ENCODE measurements at places on chromosomes 6 and 20. TPM values are rescaled to one million over a fixed set of nuclear protein-coding genes. Genes with fewer than 3 reads are reported as not detected.
A peak's percentile ranks its signal among the peaks of the same experiment; 100 is the strongest.

DNA sequence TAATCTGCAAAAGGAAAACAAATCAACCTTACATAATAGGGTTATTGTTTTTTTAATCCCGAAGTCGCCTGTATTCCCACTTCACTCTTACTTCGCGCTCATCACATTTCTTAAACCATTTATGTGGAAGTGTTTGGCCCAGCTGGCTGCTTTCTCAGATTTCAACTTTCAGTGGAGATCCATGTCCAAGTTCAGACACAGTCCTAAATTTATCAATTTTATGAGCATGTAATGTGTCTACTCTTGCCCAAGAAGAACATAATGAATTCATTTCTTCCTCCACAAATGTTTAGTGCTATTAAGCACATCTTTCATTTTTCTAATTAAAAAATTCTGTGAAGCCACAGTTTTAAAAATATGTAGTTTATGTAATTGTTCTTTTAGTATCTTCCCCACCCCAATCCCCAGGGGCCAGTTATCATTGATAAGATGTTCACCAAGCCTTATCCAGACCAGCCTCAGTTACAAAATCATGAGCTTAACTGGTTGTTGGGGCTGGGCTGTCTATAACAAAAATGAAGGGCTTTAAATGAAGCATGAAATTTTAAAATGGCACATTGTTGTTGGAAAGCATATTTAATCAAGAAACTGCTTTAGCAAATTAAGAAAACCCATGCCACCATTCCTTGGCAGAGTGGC lies 151.7 kb downstream of the UST start:
- no peaks in the 10 kb centered on the region for H3K36me3 ChIP-seq
- H3K4me3 ChIP-seq, result no peak overlapping the region
- no peaks in the 10 kb centered on the region for H3K27me3 ChIP-seq
- no peaks in the 10 kb centered on the region for H3K4me1 ChIP-seq
- no peak overlapping the region for H3K27ac ChIP-seq

DNA sequence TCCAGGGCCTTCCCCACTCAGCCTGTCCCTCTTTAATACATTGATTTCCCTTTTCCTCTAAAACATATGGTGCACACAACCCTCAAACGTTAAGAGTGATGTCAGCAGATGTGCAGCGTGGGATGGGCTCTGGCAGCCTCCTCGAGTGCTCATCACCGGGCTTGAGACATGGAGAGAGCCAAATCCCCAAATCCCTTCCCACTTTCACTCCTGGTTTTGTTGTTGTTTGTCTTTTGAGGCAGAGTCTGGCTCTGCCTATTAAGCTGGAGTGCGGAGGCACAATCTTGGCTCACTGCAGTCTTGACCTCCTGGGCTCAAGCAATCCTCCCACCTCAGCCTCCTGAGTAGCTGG lies 5.8 kb upstream of the PLTP start:
- no peaks in the 10 kb centered on the region for H3K27me3 ChIP-seq
- no peaks in the 10 kb centered on the region for H3K36me3 ChIP-seq
- no peak for DNase-seq
- no peak overlapping the region for H3K27ac ChIP-seq

Gene CCDC170
- 6.3 TPM for polyA plus RNA-seq

GRCh38 chr6:144597511-144597910 lies 312.4 kb downstream of the UTRN start:
- no peak overlapping the region for H3K27ac ChIP-seq
- no peak for DNase-seq
- peaks cover 5% of the 10 kb centered on the region for H3K36me3 ChIP-seq
- peaks cover 31% of the 10 kb centered on the region for H3K4me1 ChIP-seq
- H3K4me3 ChIP-seq, result no peak overlapping the region
- no peaks in the 10 kb centered on the region for H3K27me3 ChIP-seq

- H3K4me1 ChIP-seq, result peaks cover 35% of the 10 kb centered on the region
- no peak overlapping the region for H3K4me3 ChIP-seq
- H3K27ac ChIP-seq, result no peak overlapping the region
- no peaks in the 10 kb centered on the region for H3K27me3 ChIP-seq
- DNase-seq, result no peak
These were observed 31.2 kb downstream of the RREB1 start for GRCh38 chr6:7138921-7139358.

- no peaks in the 10 kb centered on the region for H3K4me1 ChIP-seq
- no peaks in the 10 kb centered on the region for H3K27me3 ChIP-seq
- H3K4me3 ChIP-seq, result no peak overlapping the region
- H3K36me3 ChIP-seq, result no peaks in the 10 kb centered on the region
- no peak overlapping the region for H3K27ac ChIP-seq
These were observed 195.6 kb downstream of the PKHD1 start for GRCh38 chr6:51891784-51892183.

- no peaks in the 10 kb centered on the region for H3K27me3 ChIP-seq
- H3K27ac ChIP-seq, result no peak overlapping the region
- DNase-seq, result no peak
- no peaks in the 10 kb centered on the region for H3K4me1 ChIP-seq
These were observed 298.6 kb downstream of the SYNE1 start for GRCh38 chr6:152338335-152339125.

GRCh38 chr20:49275216-49275615 lies 2.6 kb downstream of the ZNFX1 start:
- H3K4me1 ChIP-seq, result peaks cover 36% of the 10 kb centered on the region
- H3K27ac ChIP-seq, result no peak overlapping the region
- DNase-seq, result no peak
- no peak overlapping the region for H3K4me3 ChIP-seq
- peaks cover 57% of the 10 kb centered on the region for H3K36me3 ChIP-seq
- no peaks in the 10 kb centered on the region for H3K27me3 ChIP-seq

GRCh38 chr6:16124198-16125180 lies 4.4 kb upstream of the MYLIP start:
- H3K27me3 ChIP-seq, result no peaks in the 10 kb centered on the region
- H3K36me3 ChIP-seq, result no peaks in the 10 kb centered on the region
- H3K4me1 ChIP-seq, result peaks cover 3% of the 10 kb centered on the region
- no peak for DNase-seq
- no peak overlapping the region for H3K27ac ChIP-seq

DNA sequence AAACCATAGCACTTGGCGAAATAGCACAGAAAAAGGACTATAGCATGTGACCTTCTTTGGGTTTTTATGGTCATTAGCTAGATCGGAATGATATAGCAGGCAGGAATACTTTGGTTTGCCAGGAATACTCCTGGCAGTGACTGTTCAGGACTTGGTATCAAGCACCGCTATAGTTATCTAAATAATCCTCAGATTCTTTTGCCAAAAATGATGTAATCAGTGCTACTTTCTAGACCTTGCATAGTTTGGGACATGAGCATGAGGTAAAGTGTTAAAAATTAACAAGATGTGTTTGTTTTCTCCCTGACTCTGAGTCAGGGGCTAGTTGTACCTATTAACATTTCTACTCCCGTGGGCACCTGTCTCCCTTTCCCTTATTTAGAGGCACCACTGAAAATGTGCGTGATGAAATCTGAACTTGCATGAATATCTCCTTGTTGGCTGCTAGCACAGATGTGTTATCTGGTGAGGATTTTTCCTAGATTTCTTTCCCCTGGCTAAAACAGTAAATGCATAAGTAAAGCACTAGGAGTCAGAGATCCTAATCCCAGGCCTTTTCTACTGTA lies 511.0 kb downstream of the CDKAL1 start:
- no peak overlapping the region for H3K27ac ChIP-seq
- H3K4me3 ChIP-seq, result no peak overlapping the region
- no peak for DNase-seq
- H3K4me1 ChIP-seq, result no peaks in the 10 kb centered on the region
- H3K36me3 ChIP-seq, result no peaks in the 10 kb centered on the region
- no peaks in the 10 kb centered on the region for H3K27me3 ChIP-seq

GRCh38 chr20:62628691-62629090 lies 13.6 kb upstream of the SLCO4A1 start:
- no peaks in the 10 kb centered on the region for H3K27me3 ChIP-seq
- no peak overlapping the region for H3K27ac ChIP-seq
- H3K4me1 ChIP-seq, result peaks cover 27% of the 10 kb centered on the region
- no peaks in the 10 kb centered on the region for H3K36me3 ChIP-seq
- H3K4me3 ChIP-seq, result no peak overlapping the region

DNA sequence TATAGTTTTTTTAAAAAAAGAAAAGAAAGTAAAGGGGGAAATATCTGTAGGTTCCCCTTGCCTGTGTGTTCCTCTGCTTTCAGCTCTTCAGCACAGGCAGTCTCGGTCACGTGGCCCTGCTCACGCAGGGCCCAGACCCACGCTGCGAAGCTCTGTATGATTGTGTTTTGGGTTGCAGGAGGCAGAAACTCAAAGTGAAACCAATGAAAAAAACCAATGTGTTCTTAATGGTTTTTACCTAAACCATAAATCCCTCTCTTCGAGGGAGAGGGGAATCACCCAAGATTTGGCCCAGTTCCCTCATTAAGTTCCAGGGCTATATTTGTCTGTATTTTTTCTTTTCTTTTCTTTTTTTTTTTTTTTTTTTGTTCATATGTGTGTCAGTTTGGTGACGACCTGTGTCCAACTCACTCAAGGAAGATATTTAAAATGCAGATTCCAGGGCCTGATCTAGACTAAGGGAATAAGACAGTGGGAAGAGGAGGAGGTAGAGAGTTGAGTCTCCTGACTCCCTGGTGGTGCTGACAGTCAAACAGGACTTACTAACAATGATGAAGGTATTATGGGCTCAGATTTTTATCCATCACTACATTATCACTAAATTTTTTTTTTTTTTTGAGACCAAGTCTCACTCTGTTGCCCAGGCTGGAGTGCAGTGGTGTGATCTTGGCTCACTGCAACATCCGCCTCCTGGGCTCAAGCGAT lies 33.8 kb upstream of the RREB1 start:
- H3K27ac ChIP-seq, result peak overlapping the region; percentile 74
- peak; percentile 68 for DNase-seq
- H3K4me1 ChIP-seq, result peaks cover 14% of the 10 kb centered on the region
- H3K4me3 ChIP-seq, result peak overlapping the region; percentile 24
- no peaks in the 10 kb centered on the region for H3K36me3 ChIP-seq

GRCh38 chr6:150466196-150466595 lies 97.4 kb downstream of the IYD start:
- no peak overlapping the region for H3K4me3 ChIP-seq
- no peaks in the 10 kb centered on the region for H3K4me1 ChIP-seq
- no peaks in the 10 kb centered on the region for H3K36me3 ChIP-seq
- DNase-seq, result no peak

Gene TFAP2D
- not detected for polyA plus RNA-seq

Gene CALHM4
- not detected for polyA plus RNA-seq

Gene OPRM1
- not detected for polyA plus RNA-seq

DNA sequence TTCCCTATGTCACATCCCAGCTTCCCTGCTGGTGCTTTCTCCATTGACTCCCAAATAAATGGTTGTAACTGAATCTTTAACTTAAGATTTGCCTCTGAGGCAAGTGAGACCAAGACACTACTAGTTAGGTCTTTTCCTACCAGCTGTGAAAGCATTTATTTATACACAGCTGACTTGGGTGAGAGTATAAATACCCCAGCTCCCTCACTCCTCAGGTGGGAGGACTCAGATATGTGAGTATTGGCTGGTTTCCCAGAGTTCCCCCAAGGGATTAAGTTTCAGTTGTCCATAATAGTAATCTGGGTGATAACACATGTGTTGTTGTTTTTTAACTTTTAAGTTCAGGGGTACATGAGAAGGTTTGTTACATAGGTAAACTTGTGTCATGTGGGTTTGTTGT lies 49.8 kb downstream of the CFAP61 start:
- H3K36me3 ChIP-seq, result no peaks in the 10 kb centered on the region
- H3K4me3 ChIP-seq, result no peak overlapping the region
- H3K27me3 ChIP-seq, result no peaks in the 10 kb centered on the region
- H3K4me1 ChIP-seq, result no peaks in the 10 kb centered on the region
- DNase-seq, result no peak
- H3K27ac ChIP-seq, result no peak overlapping the region

GRCh38 chr6:3328145-3328544 lies 69.4 kb downstream of the PSMG4 start:
- no peak overlapping the region for H3K4me3 ChIP-seq
- H3K36me3 ChIP-seq, result no peaks in the 10 kb centered on the region
- no peaks in the 10 kb centered on the region for H3K4me1 ChIP-seq
- no peak for DNase-seq

- H3K27me3 ChIP-seq, result no peaks in the 10 kb centered on the region
- no peaks in the 10 kb centered on the region for H3K36me3 ChIP-seq
- H3K4me1 ChIP-seq, result no peaks in the 10 kb centered on the region
- H3K4me3 ChIP-seq, result no peak overlapping the region
- H3K27ac ChIP-seq, result no peak overlapping the region
These were observed 113.9 kb upstream of the CST7 start for GRCh38 chr20:24835195-24835594.

- H3K4me3 ChIP-seq, result no peak overlapping the region
- H3K27me3 ChIP-seq, result no peaks in the 10 kb centered on the region
- DNase-seq, result no peak
- H3K27ac ChIP-seq, result no peak overlapping the region
- H3K4me1 ChIP-seq, result no peaks in the 10 kb centered on the region
These were observed 52.1 kb downstream of the FAXC start for GRCh38 chr6:99297415-99297814.

Gene DLL1
- polyA plus RNA-seq, result not detected

Gene THBD
- 194 TPM for polyA plus RNA-seq

Gene RFX6
- polyA plus RNA-seq, result not detected

Gene GABRR1
- polyA plus RNA-seq, result not detected

Gene SLC22A16
- 4.0 TPM for polyA plus RNA-seq

Gene LINC00237
- polyA plus RNA-seq, result not detected

DNA sequence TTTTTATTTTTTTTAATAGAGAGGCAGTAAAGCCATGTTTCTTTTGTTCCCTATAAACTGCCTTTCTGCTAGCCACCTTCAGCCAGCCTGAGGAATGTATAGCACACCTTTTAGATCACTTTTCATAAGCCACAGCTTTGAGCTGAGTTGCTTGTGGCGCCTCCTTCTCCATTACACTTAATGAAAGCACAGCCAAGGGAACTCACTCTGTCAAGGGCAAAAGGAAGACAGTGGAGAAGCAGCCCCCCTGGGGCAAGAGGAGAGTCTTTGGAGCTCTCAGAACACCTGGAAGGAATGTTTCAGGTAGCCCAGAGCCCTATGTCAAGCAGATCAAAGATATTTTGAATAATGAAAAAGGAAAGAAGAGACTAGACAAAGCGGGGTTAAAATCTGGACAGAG lies 235.1 kb downstream of the CLIC5 start:
- no peak overlapping the region for H3K4me3 ChIP-seq
- no peak for DNase-seq
- no peak overlapping the region for H3K27ac ChIP-seq
- H3K27me3 ChIP-seq, result no peaks in the 10 kb centered on the region

DNA sequence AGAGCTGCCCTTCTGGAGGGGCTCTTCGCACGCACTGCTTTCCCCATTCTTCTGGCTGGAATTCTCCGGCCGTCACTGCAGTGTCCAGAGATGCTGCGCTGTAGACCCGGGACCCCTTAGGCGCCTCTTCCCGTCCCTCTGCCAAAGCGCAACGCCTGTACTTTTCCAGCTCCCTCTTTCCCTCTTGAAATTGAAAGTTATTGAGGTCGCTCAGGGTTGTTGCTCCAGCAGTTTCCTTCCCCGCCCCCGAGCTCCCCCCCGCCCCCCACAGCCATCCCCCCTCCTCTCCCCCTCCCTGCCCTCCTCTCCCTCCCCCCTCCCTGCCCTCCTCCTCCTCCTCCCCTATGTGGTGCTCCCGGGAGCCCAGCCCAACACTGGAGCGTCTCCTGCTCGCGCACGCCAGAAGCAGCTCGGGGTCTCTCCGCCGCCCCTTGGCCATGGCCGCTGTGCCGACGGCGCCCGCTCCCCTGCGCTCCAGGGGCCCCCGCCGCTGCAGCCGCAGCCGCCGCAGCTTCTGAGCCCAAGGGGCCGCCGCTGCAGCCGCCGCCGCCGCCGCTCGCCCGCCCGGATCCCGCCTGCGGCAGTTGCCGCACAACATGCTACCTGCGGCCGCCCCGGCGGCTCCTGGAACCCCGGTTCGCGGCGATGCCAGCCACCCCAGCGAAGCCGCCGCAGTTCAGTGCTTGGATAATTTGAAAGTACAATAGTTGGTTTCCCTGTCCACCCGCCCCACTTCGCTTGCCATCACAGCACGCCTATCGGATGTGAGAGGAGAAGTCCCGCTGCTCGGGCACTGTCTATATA lies at the start of gene RSPO3:
Gene RSPO3, plus strand, starts transcription at position 374 of the 804 bp plus-strand sequence. CDS start 522 bp downstream, outside the sequence.
- H3K27ac ChIP-seq, result no peak within 1 kb of the TSS
- peaks cover 23% of the 10 kb centered on the region for H3K4me1 ChIP-seq
- H3K4me3 ChIP-seq, result peak within 1 kb of the TSS; percentile 66
- peak; percentile 20 for DNase-seq
